ENCODE measurements at places on chromosomes 4 and X.

GRCh38 chr4:24640366-24640765 lies 56.0 kb upstream of the DHX15 start:
- no peak for DNase-seq

DNA sequence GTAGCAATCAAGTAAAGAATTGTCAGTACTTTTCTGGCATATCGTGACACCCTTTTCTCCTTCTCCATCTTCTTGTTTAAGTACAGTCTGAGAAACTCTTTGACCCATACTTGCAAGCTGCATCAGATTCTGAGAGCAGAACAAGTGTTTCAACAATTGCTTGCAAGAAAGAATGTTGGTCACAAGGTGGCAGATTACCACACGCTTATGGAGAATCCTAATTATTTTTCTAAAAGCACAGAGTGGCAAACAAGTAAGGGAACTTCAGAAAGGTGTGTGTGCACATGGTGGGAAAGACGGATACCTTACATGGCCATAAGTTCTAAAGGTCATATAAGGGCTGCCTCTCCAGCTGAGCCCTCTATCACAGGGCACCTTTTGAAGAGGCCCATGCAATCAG lies 136.4 kb upstream of the FGF13 start:
- no peak for DNase-seq

GRCh38 chr4:138243369-138243768 lies 1.2 kb upstream of the SLC7A11 start:
- DNase-seq: no peak

GRCh38 chr4:83272900-83273299 lies 11.7 kb downstream of the COQ2 start:
- no peak for DNase-seq

GRCh38 chr4:82076809-82077208 lies 297.0 kb downstream of the HNRNPD start:
- DNase-seq: no peak

DNA sequence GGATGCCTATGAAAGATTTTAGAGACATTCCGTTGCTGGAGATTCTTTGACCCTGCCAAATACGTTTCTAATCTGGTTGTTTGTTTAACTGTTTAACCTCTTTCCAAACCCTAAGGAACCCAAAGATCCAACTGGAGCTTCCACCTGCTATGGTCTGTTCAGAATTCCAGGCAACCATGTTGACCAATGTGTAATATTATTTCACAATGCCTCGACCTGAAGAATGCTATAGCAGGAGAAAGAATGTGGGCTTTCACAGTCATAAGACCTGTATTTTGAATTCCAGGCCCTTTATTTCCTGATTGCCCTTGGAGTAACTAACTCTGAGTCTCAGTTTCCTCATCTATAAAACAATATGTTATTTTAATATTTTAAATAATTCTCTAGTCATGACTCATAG lies 90.8 kb downstream of the COL25A1 start:
- DNase-seq: no peak

GRCh38 chrX:85115252-85115651 lies 111.6 kb downstream of the APOOL start:
- no peak for DNase-seq

GRCh38 chrX:3169421-3169820 lies 128.2 kb downstream of the ARSF start:
- DNase-seq: no peak

DNA sequence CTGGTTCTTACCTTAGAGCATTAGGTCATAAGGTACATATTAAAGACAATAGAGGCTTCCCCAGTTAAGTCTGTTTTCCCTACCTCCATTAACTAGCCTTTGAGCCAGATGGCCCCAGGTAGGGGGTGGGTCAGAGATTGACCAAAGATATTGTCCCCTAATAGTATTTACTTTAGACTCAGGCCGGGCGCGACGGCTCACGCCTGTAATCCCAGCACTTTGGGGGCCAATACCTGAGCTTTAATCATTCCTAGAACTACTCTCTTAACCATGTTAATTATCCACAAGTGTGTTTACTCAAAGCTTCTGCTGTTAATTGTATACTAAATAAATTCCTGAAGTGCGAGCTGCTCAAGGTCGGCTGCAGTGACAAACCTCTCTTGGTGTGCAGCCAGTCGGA lies 28.0 kb upstream of the AMBN start:
- DNase-seq: no peak

- DNase-seq: no peak
Measured at GRCh38 chrX:19639813-19640462, 124.6 kb upstream of the MAP3K15 start.

DNA sequence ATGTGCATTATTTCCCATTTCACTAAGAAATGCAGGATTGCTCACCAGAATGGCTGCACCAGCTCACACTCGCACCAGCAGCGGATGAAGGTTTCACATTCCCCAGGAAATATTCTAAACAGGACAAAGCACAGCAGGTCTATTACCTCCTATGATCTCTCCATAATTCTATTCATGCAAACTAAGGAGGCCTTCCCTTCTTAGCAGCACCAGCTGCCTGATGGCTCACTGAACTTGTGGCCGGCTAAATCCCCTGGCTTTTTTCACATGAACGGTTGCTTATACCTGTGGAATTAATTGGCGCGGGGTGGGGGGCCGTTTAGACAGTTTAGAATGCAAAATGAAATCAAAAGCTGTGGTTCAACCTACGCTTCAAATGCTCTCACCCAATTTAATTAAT lies 73.5 kb upstream of the SRD5A3 start:
- DNase-seq: no peak

DNA sequence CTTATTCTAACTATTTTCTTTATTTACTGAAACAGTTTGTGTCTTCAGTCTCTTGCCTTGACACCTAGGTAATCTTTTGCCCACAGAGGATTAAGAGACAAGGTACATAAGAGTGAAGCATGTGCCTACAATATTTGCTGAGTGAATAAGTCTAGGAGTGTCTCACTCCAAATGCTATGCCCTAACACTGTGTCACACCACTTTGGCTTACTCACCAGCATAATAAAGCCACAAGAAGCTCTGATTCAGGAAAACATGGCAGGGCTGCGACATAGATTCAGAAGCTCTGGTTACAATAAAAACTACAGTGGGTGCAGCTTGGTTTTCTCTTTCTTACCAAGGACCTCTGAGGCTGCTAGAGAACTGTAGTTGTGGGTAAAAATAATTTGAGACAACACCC lies 127.1 kb downstream of the RBM46 start:
- DNase-seq: no peak
